ENCODE measurements at places on chromosomes 3 and 15. TPM values are rescaled to one million over a fixed set of nuclear protein-coding genes. Genes with fewer than 3 reads are reported as not detected.

Gene CDHR4
- total RNA-seq, result 0.36 TPM

Gene MOBP
- total RNA-seq, result 0.20 TPM

Gene REC114
- not detected for total RNA-seq

Gene UBAP1L
- total RNA-seq, result 14.8 TPM

Gene HRG
- not detected for total RNA-seq

Gene SPINK8
- not detected for total RNA-seq

Gene PATL2
- 48.1 TPM for total RNA-seq

Gene CPA3
- total RNA-seq, result 2.3 TPM

DNA sequence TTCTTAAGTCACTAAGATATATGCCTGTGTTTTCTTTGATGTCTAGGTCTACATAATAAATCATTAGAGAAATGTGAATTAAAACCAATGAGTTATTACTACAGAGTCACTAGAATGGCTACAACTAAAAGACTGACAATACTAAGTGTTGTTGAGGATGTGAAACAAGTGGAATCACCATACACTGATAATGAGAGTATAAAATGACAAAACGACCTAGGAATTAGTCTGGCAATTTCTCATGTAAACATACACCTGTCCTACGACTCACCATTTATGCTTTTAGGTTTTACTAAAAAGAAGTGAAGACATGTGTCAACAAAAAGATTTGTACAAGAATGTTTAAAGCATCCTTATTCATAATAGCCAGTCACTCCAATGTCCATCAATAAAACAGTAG is 75.2 kb upstream of the SATB1 start:
- no peaks in the 10 kb centered on the region for H3K4me1 ChIP-seq
- no peak overlapping the region for H3K4me3 ChIP-seq
- H3K27ac ChIP-seq, result no peak overlapping the region
- H3K36me3 ChIP-seq, result no peaks in the 10 kb centered on the region
- DNase-seq, result no peak
- H3K27me3 ChIP-seq, result no peaks in the 10 kb centered on the region

DNA sequence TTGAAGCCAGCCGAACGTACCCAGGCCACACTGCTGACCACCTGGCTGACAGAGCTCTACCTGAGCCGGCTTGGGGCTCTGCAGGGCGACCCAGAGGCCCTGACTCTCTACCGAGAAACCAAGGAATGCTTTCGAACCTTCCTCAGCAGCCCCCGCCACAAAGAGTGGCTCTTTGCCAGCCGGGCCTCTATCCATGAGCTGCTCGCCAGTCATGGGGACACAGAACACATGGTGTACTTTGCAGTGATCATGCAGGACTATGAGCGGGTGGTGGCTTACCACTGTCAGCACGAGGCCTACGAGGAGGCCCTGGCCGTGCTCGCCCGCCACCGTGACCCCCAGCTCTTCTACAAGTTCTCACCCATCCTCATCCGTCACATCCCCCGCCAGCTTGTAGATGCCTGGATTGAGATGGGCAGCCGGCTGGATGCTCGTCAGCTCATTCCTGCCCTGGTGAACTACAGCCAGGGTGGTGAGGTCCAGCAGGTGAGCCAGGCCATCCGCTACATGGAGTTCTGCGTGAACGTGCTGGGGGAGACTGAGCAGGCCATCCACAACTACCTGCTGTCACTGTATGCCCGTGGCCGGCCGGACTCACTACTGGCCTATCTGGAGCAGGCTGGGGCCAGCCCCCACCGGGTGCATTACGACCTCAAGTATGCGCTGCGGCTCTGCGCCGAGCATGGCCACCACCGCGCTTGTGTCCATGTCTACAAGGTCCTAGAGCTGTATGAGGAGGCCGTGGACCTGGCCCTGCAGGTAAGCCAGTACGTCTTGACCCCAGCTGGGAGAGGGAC is 6.2 kb downstream of the VPS18 start:
- H3K4me3 ChIP-seq, result no peak overlapping the region
- H3K27me3 ChIP-seq, result no peaks in the 10 kb centered on the region
- peaks cover 28% of the 10 kb centered on the region for H3K36me3 ChIP-seq
- H3K4me1 ChIP-seq, result peaks cover 11% of the 10 kb centered on the region
- DNase-seq, result no peak
- H3K27ac ChIP-seq, result no peak overlapping the region

DNA sequence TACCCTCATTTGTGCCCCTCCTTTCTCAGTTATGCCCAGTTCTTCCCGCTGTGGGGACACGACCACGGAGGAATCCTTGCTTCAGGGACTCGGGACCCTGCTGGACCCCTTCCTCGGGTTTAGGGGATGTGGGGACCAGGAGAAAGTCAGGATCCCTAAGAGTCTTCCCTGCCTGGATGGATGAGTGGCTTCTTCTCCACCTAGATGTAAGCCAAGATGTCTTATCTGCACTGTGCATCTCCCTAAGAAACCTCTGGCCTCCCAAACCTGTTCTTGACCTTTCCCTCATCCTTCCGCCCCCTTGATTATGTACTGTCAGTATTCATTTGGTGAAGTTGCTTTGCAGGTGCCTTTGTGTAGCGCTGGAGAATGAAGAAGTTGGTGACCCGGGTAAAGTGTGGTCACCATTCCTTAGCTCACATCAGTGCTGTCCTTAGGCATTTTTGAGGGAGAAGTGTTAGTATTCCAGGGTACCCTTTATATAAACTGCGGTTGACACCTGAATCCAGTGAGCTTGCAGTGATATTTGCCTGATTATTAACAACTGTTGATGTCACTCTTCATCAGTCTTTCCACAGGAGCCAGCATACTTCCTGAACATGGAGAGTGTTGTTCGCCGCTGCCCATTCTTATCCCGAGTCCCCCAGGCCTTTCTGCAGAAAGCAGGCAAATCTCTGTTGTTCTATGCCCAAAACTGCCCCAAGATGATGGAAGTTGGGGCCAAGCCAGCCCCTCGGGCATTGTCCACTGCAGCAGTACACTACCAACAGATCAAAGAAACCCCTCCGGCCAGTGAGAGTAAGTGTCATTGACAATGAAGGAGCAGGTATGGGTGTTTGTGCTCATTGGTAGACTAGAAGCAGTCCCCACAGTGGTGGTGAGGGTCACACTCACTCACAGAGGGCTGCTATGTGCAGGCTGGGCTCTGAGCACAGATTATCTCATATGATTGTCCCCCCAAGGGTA is 966 bp downstream of the ALAS1 start:
- H3K36me3 ChIP-seq, result peaks cover 33% of the 10 kb centered on the region
- no peaks in the 10 kb centered on the region for H3K27me3 ChIP-seq
- peaks cover 20% of the 10 kb centered on the region for H3K4me1 ChIP-seq
- DNase-seq, result no peak
- H3K27ac ChIP-seq, result peak overlapping the region; percentile 70

GRCh38 chr3:47932421-47932820 is 83.8 kb downstream of the MAP4 start:
- no peaks in the 10 kb centered on the region for H3K4me1 ChIP-seq
- DNase-seq, result no peak
- H3K36me3 ChIP-seq, result peaks cover 5% of the 10 kb centered on the region

- DNase-seq, result no peak
- H3K4me1 ChIP-seq, result no peaks in the 10 kb centered on the region
- no peak overlapping the region for H3K27ac ChIP-seq
- H3K4me3 ChIP-seq, result no peak overlapping the region
Measured at GRCh38 chr3:187265461-187265955, 26.0 kb downstream of the MASP1 start.

- H3K4me1 ChIP-seq, result no peaks in the 10 kb centered on the region
- DNase-seq, result no peak
- H3K27ac ChIP-seq, result no peak overlapping the region
- H3K4me3 ChIP-seq, result no peak overlapping the region
Measured at GRCh38 chr3:144770915-144771351, 799.3 kb downstream of the DIPK2A start.

DNA sequence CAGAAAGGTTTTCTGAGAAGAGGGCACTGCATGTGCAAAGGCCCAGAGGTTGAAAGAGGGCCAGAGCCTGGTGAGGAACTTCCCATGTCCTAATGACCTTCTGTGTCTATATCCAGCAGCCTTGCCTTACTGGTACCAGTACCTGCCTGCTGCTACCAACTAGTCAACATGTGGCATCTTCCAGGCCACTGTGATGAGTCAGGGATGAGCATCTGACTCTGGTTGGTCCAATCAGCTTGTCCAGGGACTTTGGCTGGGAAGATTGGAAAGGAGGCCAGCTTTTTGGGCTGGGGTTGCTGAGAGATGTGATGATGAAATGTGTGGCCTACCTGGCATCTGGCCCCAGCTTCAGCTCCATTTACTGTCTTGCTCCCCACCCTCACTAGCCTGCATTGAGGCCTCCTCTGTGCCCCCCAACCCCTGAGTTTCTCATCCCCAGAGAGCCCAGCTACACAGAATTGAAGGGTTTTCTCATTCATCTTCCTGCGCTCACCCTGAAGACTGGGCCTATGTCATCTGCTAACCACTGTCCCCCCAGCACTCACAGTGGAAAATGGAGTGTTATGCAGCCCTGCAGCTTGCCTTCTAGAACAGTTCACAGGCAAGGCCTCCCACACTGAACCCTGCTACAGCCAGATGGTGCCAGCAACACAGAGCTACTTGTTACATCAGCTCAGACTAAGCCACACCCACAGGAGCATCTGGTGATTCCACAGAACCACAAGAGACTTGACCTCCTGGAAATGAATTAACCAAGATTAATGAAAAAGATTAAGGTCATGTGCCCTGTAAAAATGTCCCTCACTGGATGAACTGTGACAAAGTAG is 1.3 kb upstream of the TWF2 start:
- peak; percentile 43 for DNase-seq
- H3K27ac ChIP-seq, result peak overlapping the region; percentile 83
- peaks cover 14% of the 10 kb centered on the region for H3K36me3 ChIP-seq
- no peaks in the 10 kb centered on the region for H3K27me3 ChIP-seq
- peak overlapping the region; percentile 84 for H3K4me3 ChIP-seq
- peaks cover 77% of the 10 kb centered on the region for H3K4me1 ChIP-seq

GRCh38 chr3:171417813-171418212 is 42.4 kb downstream of the TNIK start:
- no peak overlapping the region for H3K4me3 ChIP-seq
- H3K27me3 ChIP-seq, result no peaks in the 10 kb centered on the region
- peaks cover 7% of the 10 kb centered on the region for H3K4me1 ChIP-seq
- no peak for DNase-seq

DNA sequence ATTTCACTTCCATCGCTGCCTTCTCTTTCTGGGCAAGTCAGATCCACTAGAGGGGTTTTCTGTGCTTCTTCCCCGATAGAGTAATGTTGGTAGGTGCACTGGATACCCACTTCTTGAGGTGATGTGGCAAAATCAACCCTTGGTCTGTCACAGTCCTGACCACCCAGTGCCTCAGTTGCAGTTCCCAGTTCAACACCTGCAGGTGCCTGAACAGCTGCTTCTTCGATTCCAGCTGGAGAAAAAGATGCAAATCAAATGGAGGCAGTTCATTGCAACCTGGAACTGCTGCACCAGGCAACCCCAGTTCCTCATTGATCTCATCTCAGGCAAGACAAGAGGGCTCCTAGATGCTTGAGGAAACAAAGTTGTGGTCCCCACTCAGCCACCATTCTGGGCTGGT is 186.6 kb downstream of the UBE2E2 start:
- H3K4me3 ChIP-seq, result no peak overlapping the region
- no peaks in the 10 kb centered on the region for H3K27me3 ChIP-seq
- H3K27ac ChIP-seq, result no peak overlapping the region
- H3K36me3 ChIP-seq, result no peaks in the 10 kb centered on the region
- H3K4me1 ChIP-seq, result no peaks in the 10 kb centered on the region

DNA sequence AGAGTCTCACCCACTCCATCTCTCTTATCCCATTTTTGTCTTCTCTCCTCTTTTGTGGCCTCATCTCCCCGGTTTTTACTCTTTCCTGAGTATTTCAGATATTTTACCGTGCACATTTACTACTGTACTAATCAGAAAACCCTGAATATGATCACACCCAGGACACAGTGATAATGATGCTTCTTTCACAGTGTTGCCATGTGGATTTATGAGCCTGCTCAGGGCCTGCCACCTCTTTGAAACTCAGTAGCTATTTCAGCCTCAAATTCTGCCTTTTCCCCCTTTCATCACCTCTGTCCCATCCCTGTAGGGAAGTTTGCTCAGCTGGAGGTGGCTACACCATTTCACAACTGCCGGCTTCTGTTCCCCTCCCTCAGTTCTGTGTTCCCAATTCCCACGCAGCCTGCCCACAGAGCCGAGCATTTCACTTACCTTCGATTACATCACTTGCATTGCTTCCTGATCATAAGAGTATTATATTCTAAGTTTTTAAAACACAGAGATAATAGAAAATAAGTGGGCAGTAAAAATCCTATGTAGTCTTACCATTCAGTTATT is 33.2 kb downstream of the ARNT2 start:
- H3K4me1 ChIP-seq, result no peaks in the 10 kb centered on the region
- H3K36me3 ChIP-seq, result no peaks in the 10 kb centered on the region
- DNase-seq, result no peak
- H3K4me3 ChIP-seq, result no peak overlapping the region
- no peaks in the 10 kb centered on the region for H3K27me3 ChIP-seq

- H3K27me3 ChIP-seq, result no peaks in the 10 kb centered on the region
- DNase-seq, result no peak
- H3K4me1 ChIP-seq, result no peaks in the 10 kb centered on the region
- no peak overlapping the region for H3K27ac ChIP-seq
Measured at GRCh38 chr3:100157685-100158084, 43.4 kb upstream of the FILIP1L start.
